T-helper 9 cell (primary cell): ENCODE measurements at places on chromosomes 7 and 10.

GRCh38 chr10:124525751-124526600 is 64.4 kb downstream of the LHPP start:
- DNase-seq: no peak

DNA sequence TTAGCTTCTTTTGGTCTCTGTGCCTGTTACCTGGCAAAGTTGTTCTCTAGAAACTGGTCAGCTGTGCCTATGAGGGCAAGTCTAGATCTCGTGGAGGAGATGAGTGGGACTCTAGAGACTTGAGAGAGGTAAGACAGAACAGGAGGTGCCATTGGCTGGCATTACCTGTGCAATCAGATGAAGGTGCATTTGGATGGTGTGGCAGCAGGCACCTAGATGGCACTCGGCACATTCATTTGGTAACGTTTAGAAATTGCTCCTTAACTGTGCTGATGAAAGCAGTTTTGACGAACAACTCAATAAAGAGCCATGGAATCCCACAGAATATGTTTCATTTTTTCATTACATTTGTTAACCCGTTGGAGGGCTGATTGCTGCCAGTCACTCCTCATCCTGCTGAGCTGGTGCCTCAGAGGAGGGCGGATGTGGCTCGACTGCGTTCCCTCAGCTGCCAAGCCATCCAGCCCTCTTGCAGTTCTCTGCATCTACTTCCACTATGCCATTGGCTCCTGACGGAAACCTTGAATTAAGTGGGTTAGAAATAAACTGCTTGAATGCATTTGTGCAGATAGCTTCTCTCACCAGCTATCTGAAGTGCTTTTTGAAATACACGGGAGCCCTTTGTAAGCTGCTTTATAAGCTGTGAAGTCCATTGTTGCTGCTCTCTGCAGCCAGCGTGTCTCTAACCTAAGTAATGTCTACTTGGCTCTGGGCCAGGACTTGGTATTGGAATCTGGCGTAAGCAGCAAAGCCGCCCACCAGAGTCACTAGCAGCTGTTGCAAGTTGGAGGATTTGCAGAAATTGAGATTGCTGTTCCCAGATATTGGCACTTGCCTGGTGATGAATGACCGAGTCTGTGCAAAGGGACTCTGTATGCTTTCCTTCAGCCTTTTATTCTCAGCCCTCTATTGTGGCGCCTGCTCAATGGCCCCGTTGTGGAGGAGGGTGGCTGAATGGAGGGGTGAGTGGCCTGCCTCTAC is 87.4 kb downstream of the LRRC4 start:
- no peak for DNase-seq

DNA sequence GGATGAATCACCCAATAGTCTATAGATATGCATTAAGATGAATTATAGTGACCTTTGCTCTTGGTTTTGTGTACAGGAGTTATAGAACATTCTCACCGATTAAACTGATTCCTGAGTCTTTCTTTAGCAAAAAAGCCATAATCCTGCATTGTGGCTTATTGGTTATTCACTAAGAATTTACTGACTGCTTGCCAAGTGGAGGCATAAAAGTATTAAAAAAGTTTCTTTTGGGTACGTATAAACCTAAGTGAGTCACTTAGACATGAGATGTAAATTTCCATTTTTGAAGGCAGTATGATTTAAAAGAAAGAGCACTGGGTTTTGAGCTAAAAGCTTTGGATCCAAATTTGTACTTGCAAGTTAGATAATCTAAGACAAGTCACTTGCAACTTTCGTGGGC is 100.7 kb downstream of the CDK6 start:
- DNase-seq: no peak

DNA sequence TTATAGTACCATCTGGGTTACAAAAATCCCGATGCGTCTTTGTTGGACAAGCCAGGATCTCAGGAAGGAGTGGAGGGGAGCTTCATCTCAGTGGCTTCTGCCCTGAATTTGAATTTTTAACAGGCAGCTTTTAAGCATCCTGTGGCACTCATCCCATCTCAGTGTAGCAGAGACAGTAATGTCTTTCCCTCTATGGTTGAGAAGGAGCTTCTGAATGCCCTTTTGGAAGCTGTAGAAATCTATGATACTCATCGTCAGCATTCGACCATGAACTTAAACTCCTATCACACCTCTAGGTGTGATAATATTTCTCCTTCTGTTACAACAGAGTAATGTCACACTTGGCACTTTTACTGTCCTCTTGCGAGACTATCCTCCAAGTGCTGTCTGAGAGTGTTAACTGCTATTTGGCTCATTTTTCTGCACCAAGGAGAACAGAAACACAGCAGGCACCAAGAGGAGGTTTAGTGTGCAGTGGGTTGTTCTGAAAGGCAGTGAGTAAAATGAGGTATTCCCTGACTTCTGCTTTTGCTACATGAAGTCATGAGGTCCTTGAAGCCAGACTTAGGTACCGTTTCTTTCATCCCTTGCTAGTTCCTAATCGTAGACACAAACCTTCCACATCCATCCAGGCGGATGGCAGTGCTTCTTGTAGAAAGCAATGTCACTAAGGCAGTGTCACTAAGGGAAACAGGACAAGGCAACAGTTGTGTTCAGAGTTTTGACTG is 177.4 kb downstream of the CELF2 start:
- no peak for DNase-seq

- DNase-seq: no peak
These were observed 203.7 kb downstream of the IPMK start for GRCh38 chr10:58063861-58064480.

- DNase-seq: peak; percentile 17
These were observed 48.2 kb downstream of the COL26A1 start for GRCh38 chr7:101410743-101411507.

GRCh38 chr7:148403466-148403993 is 187.0 kb upstream of the C7orf33 start:
- DNase-seq: no peak

GRCh38 chr10:25633542-25633941 is 300.5 kb upstream of the MYO3A start:
- no peak for DNase-seq

DNA sequence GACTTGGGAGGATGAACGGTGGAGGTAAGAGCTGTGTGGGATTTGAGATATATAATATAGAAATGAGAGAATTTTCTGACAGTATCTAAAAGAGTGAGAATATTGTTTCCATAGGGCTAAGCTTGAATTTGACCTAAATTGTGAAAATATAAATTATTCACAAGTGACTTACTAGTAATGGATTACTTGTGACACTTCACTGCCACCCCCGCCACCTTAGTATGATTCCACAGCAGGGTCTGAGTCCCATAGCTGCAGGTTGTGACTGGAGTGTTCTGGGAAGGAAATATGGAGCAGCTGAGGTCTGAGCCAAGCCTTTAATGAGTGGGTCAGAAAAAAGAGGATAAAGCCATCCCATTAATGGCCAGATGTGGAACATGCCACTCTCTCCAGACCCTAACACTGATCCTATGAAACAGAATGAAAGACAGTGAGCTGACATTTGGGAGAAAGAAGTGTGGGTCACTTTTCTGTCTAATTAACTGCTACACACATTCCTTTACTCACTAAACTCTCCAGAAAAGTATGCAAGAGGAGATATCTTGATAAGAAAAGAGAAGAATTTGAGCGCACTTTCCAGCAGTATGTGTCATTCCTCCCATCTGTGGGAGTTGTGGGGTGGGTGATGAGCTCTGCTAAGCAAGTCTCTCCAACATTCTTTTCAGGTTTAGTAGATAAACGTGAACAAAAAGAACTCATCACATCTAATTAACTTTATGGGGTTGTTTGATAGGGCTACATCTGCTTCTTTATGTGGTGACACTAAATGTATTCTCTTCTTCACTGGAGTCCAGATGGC is 1193.4 kb downstream of the SORCS3 start:
- DNase-seq: no peak

DNA sequence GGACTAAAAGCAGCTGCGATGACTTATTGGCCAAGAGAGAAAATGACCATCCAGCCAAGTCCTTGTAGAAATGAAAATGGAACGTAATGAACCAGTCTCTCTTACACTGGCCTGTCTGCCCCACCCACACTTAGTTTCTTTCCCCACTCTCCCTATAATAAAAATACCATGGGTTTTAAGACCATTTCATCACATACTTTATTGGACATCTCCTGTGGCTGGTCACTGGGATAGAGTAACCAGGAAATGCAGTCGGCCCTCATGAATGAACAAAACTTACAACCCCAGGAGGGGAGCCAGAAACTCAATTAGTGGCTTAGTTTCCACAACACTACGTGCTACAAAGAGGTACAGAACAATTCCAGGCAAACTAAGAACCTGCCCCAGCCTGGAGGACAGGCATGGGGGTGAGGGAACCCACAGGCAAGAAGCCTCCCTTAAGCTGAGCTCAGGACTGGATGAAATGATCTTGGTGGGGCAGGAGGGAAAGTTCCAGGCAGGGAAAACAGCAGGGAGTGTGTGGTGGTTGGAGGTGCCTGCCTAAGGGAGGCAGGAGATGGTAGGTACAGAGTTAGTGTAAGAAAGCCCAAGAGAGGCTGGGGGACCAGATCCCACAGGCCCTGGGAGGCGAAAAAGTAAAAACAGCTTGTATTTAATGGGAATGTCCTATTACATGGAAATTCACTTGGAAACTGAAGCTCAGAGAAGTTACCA is 29.6 kb downstream of the MKI67 start:
- no peak for DNase-seq

DNA sequence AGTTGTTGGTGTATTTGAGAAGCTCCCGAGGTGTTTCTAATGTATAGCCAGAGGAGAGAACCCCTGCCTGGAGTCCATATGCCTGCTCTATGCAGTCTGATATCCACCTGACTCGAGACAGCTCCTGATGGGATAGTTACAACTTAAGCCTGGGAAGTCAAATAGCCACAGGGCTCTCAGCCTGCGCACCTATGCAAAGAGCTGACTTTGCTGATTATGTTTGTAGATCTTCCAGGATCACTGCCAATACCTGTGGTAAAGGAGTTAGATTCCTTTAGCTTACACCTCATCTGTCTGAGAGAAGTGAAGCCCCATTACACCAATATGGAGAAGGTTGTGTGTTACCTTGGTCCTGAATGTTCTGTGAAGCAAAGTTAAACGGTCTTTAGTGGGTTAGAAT is 1063.3 kb downstream of the NRG3 start:
- no peak for DNase-seq

DNA sequence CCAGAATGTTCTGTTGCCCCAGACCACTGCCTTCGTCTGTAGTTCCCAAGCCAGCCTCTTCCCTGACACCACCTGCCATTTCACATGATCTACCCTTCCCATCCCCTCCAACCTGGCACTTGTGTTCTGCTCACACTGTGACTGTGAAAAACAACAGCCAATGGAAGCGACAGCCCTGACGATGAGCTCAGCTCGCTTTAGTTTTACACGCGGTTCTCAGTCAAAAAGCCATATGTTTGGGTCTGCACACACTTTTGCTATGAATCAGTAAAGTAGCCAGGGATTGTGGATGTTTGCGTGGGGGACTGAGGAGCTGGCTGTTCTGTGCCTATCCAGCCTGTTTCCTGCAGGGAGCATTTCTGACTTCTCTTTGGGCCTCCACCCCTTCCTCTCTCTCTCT is 282.7 kb downstream of the WDR11 start:
- no peak for DNase-seq

- DNase-seq: no peak
These were observed 22.1 kb downstream of the RAB18 start for GRCh38 chr10:27526242-27526641.

DNA sequence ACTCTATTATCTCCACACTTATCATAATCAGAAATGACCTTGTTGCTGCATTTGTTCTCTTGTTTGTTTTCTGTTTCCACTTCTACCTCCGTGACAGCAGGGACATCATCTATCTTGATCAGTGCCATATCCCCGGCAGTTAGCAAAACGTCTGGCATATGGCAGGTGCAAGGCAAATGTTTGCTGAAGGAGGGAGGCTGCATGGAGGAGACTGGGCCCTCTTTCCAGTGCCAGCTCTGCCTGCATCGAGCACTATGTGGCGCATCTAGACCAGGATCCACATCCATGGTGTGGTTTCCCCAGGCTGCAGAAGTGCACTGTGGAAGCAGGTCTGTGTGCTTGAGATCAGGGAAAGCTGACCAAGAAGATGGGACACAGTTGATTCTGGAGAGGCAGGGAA is 181.2 kb downstream of the KCNMA1 start:
- no peak for DNase-seq

GRCh38 chr7:28920424-28920823 is 37.7 kb downstream of the TRIL start:
- DNase-seq: no peak

GRCh38 chr7:69659983-69660382 is 61.7 kb downstream of the AUTS2 start:
- DNase-seq: no peak

DNA sequence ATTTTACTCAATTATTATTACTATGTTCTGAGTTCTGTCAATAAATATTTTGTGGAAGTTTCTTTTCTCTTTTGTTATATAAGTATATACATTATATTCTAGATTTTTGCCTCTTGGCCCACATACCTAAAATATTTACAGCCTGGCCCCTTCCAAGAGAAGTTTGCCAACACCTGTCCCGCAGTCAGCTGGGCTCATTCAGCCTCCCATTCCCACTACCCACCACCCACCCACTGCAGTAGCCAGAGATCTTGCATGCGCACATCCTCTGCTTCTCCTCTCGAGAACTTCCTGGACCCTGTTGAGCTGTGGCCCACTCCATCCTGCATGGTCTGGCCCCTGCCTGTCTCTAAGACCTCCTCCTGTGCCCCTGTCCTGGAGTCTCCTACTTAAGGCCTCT is 33.6 kb downstream of the WIPF3 start:
- no peak for DNase-seq

DNA sequence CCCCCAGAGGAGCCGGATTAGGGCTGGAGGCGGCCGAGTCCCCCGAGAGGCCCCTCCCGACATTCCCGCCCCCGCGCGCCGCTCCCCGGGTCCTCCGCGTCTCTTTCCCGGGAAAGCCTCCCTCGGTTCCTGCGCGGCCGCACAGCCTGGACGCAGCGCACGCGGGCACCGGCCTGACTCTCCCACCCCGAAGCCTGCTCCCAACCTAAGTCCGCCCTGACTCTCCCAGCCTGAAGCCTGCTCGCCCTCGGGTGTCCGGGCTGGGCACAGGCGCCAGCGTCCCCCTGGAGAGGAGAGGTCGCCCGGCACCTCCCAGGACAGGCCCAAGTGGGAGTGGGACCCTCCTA is 441 bp upstream of the VENTX start:
- no peak for DNase-seq
